Astrocyte (in vitro differentiated cells and primary cell): ENCODE measurements at places on chromosomes 3 and 15.

GRCh38 chr15:28021281-28022039, 77.7 kb downstream of the OCA2 start:
- peak; percentile 78 for DNase-seq

GRCh38 chr3:18237251-18238005, 187.7 kb downstream of the SATB1 start:
- peak; percentile 81 for DNase-seq

DNA sequence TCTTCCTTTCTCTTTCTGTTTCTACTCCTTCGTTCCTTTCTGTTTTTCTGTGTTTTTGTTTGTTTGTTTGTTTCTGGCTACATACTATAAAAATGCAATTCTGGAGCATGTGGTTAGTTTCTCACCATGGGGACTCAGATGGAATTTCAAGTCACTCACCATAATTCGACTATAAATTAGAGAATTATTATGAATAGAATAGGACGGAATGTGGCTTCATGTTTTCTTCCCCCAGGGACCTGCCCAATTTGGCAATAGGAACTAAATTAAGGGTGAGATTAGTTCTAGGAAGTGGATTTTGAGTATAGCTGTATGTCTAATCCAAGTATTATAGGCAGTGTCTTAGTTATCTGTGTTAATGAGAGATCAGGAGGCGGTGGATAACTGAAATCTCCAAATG, 96.9 kb downstream of the THSD4 start:
- DNase-seq: no peak

DNA sequence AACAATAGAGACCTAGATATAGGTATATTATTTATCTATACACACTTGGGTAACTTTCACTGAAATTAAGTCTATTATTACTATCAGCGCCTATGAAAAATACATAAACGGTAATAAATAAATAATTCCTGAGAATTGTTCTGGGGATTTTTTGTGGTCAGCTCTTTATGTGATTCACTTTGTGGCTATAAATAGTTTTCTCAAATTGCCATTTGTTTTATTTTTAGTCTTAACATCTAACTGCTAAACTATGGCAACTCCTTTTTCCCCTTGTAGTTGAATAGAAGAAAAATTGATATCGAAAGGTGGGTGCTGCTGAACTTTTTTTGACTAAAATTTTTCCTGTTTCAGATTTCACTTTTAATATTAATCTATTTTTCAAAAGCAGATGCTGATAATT, 189.0 kb downstream of the VGLL3 start:
- DNase-seq: peak; percentile 71

DNA sequence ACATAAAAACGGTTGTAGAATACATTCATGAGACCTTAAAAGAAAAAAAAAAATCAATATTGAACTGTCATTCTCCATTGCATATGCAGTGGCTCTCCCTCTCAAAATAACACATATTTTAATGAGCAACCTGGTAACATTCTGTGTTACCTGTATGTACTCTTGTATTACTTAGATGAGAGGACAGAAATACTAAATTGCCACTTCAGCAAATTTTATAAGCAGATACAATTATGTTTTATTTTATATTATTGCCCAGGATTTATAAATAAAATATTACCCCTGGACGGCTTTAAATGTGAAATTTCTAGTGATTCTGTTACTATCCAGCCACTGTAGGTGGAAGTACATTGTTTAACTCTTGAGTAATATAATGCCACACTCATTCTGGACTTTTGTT, 463.2 kb upstream of the ROBO1 start:
- DNase-seq: no peak

DNA sequence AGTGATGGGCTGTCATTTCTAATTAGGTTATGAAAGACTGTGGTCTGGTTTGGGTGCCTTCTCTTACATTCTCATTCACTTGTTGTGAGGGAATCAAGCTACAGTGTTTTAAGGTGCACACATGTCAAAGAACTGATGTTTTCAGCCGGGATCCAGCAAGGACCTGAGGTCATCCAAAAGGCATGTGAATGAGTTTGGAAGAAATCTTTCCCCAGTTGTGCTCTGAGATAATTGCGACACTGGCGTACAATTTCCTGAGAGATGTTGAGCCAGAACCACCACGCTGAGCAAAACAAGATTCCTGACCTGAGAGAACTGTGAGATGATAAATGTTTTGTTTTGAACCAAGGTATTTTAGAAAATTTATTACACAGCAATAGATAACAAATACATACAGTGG, 295.3 kb upstream of the SLITRK3 start:
- DNase-seq: peak; percentile 2
